ENCODE measurements at places on chromosomes 16 and 17.

DNA sequence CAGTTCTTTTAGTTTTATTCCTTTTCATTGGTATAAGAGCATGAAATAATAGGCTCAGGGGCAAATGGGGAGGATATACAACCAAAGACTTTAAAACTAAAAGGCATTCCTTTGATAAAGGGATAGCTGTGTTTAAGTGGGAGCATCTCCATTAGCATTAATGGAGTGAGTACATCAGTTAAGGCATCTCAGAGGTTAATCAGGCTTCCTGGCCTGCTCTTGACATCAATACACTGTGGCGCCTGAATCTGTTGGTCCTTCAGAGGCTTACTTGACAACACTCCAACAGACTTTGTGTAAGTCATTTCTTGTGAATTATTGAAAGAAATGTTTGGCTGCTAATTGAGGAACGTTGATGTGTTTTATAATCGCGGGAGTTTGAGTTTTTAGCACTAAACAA, 230.7 kb downstream of the BCAS3 start:
- no peak for DNase-seq

DNA sequence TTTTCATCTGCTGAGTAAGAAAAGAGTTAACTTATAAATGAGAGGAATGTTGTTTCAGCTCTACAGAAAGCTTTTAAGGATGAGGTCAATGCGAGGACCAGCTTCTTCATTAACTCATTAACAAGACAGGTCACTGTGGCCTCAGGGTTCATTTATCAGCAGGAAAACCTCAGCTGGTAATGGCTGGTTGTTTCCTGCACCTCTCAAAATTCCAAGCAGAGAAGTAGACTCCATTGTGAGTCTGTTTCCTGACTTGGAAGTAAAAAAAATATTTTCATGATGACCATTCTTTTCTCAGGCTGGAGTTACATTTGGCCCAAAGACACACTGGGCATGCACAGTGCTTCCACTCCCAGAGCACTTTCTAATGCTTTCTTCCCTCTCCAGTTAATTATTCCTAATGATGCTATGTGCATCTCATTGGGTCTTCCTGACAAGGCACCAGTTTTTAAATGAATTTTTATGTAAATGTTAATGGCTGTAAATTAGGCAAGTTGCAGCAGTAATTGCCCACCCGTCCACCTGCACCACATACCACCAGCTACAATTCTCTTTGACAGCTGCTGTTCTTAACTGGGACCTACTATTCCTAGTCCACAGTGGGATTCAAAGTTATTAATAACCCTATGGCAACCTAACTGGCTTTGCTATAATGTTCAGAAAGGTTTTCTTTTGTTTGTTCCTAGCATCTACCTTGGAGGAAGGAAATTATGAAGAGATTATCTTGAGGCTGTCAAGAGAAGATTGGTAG, 89.5 kb upstream of the BCAR1 start:
- no peak for DNase-seq

GRCh38 chr16:28089205-28089991, 25.9 kb upstream of the GSG1L start:
- DNase-seq = no peak

- DNase-seq = no peak
Observed at GRCh38 chr16:20084624-20085226, 11.0 kb upstream of the GPR139 start.

GRCh38 chr17:6542577-6542976, 13.8 kb downstream of the PITPNM3 start:
- no peak for DNase-seq

DNA sequence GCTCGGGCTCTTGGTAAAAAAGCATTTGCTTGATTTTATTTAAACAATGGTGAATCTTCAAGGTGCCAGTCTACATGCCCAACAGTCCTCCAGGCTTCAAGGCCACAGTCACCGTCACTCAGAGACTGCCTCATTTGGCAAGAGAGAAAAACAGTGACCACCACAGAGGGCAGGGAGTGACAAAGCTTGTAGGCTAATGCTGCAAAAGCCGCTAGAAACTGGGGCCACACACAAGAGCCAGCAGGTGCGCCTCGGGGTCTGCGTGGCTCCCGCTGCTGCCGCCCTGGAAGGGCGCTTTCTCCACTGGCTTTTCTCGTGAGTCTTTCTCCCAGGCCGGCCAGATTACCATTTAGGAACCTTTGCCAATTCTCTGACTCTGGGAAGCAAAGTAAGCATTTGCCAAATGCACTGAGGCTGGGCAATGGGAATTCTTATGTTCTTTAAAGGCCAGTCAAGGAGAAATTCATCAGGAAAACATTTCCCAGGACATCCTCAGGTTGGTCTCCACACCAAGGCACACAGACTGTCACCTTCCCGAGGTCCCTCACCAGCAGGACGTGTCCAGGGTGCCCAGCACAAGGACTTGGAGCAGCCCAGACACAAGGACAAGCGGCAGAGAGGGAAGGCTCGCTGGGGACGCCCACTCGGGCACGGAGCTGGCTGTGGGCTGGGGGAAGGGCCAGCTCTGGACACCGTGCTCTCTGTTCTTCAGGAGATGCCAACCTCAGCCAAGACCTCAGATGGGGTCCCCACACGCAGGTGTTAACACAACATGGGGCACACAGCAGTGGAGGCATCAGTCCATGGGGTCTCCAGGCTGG, 12.5 kb upstream of the C16orf95 start:
- no peak for DNase-seq

- DNase-seq = no peak
Observed at GRCh38 chr17:2395258-2396181, 5.3 kb downstream of the MNT start.

GRCh38 chr17:76416457-76416856, 32.0 kb downstream of the SPHK1 start:
- no peak for DNase-seq

DNA sequence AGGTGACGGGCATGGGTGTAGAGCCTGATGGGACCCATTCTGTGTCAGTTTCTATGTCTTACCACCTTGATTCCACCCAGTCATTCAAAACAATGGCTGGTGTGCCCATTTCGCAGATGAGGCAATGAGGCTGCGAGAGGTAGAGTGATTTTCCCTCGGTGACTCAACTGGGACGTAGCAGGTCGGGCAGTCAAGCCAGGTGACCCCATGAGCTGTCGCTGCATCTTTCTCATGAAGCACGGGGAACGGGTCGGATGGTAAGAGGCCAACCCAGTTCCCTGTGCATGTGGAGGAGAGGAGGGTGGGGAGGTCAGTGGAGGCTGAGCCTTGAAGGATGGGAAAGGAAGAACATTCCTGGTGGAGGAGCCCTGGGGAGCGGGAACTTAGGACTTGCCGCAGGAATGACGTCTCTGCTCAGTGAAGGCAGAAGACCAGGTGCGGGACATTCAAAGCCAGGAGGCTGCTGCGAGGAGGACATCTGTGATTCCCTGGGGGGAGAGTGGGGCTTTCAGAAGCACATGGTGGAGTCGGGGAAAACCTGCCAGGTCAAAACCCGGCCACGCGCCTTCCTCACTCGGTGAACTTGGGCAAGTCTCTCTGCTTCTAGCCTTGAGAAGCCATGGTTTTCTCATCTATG, 1.1 kb downstream of the IL21R start:
- no peak for DNase-seq

- no peak for DNase-seq
Observed at GRCh38 chr17:72614871-72615626, 477.4 kb downstream of the SLC39A11 start.

- no peak for DNase-seq
Observed at GRCh38 chr17:15892731-15893657, 51.9 kb upstream of the ADORA2B start.

- DNase-seq = no peak
Observed at GRCh38 chr17:7045492-7046126, 1.7 kb upstream of the SLC16A11 start.

- no peak for DNase-seq
Observed at GRCh38 chr17:46929413-46929812, 6.5 kb downstream of the GOSR2 start.

GRCh38 chr16:69064764-69065313, 40.6 kb upstream of the HAS3 start:
- no peak for DNase-seq

DNA sequence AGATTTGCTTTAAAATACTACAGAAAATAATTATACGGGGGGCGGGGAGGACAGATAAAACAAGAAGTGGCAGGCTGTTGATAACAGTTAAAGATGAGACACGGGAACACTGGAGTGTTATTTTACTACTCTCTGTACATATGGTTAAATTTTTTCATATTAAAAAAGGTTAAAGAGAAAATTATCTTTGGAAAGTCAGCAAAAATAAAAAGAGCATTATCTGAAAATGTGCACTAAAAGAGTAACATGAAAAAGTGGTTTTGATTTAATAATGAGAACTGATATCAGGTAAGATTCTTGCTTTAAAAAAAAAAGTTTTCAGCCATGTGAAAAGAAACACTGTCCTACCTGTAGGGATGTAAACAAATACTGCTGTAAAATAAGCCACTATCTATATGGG, 46.9 kb downstream of the ERN1 start:
- DNase-seq = no peak

DNA sequence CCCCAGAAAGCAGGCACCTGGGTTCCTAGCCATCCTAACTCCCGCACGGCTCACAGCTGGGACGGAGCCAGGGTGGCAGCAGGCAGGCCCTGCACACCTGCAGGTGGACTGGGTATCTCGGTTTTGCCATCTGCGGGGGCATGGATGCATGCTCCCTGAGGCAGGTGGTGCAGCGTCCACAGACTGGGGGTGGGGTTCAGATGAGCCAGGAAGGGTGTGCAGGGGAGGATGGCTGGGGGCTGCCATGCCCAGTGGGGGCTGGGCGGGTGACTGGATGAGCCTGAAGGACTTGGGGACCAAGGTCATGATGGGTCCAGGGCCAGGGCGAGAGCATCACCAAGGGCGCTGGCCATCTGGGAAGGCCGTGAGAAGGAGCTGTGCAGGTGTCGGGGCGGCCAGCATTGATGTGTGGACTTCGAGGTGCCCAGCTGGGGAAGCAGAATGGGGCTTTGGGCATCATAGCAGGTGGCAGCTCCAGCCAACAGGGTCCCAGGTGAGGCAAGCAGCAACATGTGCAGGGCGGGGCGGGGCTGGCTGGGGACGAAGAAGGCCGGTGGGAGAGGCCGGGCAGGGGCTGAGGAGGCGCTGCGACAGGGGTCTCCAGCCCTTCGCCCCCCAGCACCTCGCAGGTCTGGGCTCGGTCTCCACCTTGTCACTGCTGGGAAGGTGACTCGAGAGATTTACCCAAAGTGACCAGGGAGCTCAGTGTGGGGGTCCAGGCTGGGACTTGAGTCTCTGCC, 41.0 kb upstream of the ZNF469 start:
- DNase-seq = no peak

DNA sequence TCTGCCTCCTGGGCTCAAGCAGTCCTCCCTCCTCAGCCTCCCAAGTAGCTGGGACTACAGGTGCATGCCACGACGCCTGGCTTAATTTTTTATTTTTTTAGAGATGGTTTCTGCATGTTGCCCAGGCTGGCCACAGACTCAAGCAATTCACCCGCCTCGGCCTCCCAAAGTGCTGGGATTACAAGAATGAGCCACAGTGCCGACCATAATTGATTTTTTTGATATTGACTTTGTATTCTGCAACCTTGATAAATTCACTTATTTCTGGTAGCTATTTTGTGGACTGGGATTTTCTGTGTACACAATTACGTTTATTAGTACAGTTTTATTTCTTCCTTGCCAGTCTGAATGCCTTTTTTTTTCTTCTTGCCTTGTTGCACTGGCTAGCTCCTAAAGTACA, 30.0 kb downstream of the TAOK1 start:
- DNase-seq = no peak

GRCh38 chr16:70495425-70496182, 27.8 kb downstream of the COG4 start:
- no peak for DNase-seq

GRCh38 chr17:17119533-17119932, 77.3 kb downstream of the MPRIP start:
- peak; percentile 47 for DNase-seq

DNA sequence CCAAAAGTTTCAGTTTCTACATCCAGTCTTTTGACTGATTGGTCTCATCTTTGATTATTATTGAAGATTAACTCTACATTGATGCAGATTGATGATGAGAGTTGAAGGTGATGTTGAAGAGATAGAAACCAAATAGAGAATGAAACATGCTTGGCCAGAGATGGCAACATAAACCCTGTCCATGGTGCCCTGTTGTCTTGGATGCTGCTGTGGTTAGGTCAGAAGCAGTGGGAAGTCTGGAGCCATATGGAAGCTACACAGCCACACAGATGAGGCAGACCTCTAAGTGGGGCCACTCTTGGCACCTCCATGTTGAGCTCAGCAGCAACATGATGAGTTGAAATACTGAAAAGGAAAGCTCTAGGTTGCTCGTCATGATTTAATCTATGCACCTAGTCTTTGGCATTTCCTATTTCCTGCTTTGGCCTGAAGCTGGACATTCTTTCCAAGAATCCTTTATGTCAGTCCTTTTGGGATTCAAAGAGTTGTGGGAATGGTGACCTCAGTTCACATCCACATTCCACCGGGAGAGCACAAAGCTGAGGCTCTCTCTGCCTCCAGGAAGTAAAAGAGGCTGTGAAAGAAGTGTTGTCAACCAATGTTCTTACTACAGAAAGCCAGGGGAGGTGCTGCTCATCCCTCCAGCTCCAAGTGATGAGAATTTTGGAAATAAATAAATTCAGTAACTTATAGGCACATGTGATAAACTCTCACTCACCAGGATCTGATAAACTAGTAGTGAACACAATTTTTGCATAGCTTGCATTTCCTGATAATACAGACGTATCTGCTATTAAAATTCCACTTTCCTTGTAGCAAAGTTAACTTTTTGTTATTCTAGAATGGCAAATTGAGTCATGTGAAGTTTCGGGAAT, 127.7 kb upstream of the MAF start:
- no peak for DNase-seq

- peak; percentile 25 for DNase-seq
Observed at GRCh38 chr16:11233727-11234376, 22.2 kb downstream of the SOCS1 start.

DNA sequence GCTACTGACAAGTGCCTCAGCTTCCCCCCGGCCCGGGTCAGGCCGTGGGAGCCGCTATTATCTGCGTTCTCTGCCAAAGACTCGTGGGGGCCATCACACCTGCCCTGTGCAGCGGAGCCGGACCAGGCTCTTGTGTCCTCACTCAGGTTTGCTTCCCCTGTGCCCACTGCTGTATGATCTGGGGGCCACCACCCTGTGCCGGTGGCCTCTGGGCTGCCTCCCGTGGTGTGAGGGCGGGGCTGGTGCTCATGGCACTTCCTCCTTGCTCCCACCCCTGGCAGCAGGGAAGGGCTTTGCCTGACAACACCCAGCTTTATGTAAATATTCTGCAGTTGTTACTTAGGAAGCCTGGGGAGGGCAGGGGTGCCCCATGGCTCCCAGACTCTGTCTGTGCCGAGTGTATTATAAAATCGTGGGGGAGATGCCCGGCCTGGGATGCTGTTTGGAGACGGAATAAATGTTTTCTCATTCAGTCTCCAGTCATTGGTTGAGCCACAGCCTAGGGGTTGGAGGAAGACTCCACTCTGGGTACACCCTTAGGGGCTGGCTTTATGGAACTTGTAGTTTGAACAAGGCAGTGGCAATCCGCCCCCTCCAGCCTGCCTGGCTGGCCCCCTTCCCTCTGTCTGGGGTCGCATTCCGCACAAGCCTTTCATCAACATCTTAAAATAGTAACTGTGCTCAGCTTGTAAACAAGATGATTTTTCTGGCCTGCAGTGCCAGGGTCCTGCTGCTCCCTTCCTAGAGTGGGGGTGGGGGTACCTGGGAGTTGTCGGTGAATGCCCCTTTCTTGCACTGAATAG, 4.1 kb downstream of the SYNGR2 start:
- no peak for DNase-seq
